ENCODE measurements at places on chromosomes 2 and 18.
A peak's percentile ranks its signal among the peaks of the same experiment; 100 is the strongest.

DNA sequence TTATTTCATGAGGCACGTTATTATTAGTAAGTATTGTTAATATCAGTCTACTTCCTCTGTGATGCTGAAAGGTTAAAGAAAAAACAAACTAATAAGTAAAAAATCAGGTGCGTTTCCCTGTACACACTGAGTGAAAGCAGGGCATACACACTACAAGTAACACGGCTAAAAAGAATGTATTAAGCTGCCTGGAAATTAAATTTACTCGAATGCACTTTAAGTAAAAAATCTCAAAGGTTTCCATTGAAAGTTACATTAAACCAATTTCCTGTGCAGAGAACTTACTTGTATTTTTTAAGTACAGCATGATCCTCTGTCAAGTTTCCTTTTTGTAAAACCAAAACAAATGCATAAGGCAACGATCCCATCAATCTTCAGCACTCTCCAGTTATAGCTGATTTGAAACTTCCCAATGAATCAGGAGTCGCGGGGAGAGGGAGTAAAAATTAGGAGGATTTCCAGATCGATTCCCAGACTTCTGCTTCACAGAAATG is 633 bp downstream of the BCL2 start:
- DNase-seq = no peak

GRCh38 chr18:76687304-76687962 is 134.9 kb upstream of the ZNF236 start:
- DNase-seq = no peak

DNA sequence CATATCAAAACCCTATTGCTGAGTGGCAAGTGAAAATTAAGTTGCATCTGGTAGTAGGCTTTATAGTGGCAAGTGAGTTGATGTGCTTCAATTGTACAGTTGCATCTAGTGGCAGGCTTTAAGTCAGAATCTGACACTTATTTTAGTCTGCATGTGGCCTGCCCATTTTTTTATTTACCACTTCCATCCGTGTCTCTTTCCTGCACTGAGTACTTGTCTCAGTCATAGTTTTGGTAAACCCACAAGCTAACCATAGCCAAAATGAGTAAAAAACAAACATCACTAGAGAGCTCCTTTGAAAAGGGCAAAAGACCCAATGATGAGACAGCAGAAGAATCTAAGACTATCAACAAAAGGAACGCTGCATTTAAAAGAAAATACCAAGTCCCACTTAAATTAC is 96.0 kb upstream of the CRACDL start:
- DNase-seq = no peak

GRCh38 chr2:232876161-232876977 is 6.3 kb downstream of the SNORC start:
- DNase-seq = no peak

DNA sequence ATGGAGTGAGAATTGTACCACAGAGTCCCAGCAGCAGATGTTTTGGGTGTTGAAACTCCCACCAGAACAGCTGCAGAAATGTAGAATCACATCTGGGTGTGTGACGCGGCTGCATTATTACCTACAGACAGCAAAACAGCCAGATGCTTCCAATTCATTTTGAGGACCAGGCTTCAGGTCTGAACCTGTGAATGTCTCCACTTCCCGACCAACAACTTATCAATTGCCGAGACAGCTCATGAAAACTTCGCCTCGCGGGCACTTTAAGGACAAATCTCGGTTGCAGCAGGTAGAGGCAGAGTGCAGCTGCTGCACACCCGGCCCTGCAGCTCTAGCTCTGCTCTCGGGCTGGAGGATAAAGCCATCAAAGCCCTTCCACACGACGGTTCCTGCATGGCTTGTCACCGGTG is 202.0 kb downstream of the HRH4 start:
- DNase-seq = peak; percentile 2

DNA sequence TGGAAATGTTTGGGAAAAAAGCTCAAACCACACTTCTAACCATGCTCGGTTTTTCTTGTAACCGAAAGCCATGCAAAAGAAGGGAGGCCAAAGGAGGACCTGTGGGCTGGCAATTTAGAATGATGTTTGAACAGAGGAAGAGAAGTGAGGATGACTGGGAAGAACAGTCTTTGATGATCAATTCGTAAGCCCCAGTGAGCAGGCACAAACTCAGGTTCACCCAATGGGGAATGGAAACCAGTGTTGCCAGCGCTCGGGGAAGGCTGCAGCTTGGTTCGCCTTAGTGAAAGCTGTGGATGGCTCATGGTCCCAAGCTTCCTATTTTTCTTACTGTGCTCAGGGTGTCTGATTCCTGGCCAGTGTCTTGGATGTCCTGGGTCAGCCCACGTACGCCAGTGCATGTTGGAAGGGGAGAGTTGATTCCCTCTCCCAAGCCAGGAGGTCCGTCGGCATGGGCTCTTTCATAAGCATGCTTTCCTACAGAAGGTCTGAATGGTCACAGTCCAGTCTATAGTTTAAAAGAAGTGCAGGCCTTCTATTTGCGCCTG is 79.2 kb downstream of the VAPA start:
- no peak for DNase-seq

DNA sequence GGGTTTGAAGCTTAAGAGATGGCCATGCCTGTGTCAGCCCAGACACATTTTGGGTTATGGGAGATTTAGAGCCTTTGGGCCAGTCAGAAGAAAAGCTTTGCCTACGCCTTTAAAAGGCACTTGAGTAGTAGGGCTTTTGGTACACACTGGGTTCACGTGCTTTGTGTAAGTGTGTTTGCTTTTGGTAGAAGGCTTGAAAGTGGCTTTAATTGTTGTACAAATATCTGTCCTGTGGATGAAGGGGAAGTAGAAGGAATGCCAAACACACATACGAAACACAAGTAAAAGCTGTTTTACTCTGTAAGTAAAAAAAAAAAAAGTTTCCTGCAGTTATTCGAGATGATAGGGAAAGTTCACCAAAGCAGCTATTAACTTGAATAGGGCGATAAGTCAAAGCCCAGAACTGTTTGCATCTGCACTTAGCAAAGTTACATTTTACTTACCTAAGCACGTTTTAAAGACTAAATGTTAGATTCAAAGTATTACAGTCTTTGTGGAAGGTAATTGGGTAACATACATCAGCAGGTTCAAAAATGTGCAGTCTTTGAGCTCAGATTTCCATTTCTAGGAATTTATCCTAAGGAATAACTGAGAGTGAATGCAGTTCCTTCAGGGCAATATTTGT is 75.4 kb downstream of the STK25 start:
- DNase-seq = no peak

DNA sequence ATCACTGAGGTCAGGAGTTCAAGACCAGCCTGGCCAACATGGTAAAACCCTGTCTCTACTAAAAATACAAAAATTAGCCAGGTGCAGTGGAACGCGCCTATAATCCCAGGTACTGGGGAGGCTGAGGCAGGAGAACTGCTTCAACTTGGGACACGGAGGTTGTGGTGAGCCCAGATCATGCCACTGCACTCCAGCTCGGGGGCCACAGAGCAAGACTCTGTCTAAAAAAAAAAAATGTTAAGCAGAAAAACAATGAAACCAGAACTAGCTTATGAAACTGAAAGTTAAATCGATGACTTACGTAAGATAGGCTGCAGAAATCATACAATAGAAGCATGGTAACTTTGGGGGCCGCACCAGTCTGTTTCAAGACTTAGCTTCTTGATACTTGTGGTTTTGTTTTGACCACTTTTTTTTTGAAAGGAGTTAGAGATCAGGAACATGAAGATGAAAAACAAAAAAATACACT is 6.2 kb upstream of the GPR155 start:
- DNase-seq = no peak

- DNase-seq = peak; percentile 18
Observed at GRCh38 chr2:224576088-224576715, 9.0 kb downstream of the CUL3 start.

- DNase-seq = no peak
Observed at GRCh38 chr2:158879229-158879903, 84.2 kb downstream of the DAPL1 start.

- DNase-seq = no peak
Observed at GRCh38 chr2:188966079-188966571, 8.0 kb upstream of the COL3A1 start.

Measured in foreskin fibroblast (primary cell).